CD4-positive, alpha-beta memory T cell (primary cell): ENCODE measurements at places on chromosomes 7 and 10. TPM values are rescaled to one million over a fixed set of nuclear protein-coding genes. Genes with fewer than 3 reads are reported as not detected.

- DNase-seq, result no peak
Observed at GRCh38 chr10:110006358-110007160, 1.2 kb upstream of the ADD3 start.

DNA sequence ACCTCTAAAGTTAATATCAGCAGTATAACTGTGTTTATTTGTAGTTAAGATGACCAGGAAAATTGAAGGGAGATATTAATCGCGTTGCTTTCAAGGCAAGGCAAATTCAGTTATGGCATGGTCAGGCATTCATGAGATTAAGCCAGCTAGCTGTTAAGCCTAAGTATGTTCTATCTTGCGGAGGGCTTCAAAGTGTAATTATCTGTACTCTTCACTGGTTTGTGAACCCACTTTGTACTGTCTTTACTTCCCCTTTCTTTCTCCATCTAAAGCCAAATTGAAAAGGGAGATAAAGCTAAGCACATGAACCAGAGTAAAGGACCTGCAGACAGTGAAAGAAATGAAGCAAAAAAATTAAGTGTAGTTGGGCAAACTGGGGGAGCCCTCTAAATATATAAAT, 483.1 kb upstream of the NRP1 start:
- DNase-seq, result no peak

- DNase-seq, result no peak
Observed at GRCh38 chr7:34224281-34224680, 318.9 kb downstream of the BMPER start.

GRCh38 chr10:122999347-122999746, 9.2 kb downstream of the IKZF5 start:
- DNase-seq, result no peak

DNA sequence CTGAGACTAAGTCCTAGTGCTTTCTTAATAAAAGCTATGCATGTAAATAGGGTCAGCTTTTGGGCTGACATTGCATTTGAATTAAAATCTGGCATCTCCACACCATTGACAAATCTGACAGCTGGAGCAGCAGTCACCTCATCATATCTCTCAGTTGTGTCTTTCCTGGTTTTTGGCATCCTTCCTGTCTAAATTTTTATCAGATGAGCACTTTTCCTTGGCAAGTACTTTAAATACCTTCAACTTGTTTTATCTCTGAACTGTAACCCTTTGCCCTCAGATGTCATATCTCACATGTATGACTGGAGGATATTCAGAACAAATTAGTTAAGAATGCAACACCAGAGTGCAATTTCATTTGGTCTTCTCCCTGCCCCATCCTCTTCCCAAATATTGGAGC, 1066.2 kb downstream of the LRMDA start:
- no peak for DNase-seq

DNA sequence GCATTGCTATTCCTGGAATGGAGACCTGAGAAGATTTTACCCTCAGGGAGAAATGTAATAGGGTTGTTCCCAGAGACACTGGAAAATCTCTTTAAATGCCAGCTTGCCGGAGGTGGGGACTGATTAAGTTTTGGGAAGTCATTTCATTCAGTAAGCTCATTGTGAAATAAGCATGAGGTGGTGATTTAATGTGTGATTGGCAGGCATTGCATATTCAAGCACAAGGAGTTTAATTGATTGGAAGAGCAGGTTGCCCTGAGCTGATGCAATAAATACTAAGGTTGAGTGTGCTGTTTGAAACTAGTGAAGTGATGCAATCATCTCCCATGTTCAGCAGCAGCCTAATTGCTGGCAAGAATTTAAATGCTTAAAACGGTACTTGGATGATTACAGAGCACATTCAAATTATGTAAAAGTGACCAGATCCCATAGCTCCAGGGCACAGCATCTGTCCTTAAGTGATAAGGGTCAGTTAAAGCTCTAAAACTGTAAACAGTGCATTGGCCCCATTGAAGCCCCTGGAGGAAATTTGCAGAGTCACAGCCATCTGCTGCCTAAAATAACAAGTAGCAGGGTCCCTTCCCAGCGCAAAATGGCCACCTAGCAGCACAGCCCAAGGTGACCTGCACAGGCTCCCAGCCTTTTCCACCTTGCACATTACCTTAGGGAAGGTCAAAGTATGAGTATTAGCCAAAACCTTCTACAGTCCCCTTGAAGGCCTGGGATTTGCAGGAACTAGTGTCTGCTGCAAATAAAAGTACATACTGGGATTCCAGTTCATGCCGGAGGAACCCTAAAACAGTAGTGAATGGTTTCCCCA, 92.1 kb downstream of the CCDC71L start:
- DNase-seq, result no peak

- DNase-seq, result no peak
Observed at GRCh38 chr10:66717231-66717981, 208.4 kb upstream of the LRRTM3 start.

GRCh38 chr7:100430493-100431285, 1.1 kb downstream of the MEPCE start:
- peak; percentile 61 for DNase-seq

The NRG3 gene
- polyA plus RNA-seq, result not detected

The APBB1IP gene
- polyA plus RNA-seq, result 30.6 TPM

The FOXI2 gene
- not detected for polyA plus RNA-seq
